ENCODE measurements at places on chromosomes 7 and 10.

DNA sequence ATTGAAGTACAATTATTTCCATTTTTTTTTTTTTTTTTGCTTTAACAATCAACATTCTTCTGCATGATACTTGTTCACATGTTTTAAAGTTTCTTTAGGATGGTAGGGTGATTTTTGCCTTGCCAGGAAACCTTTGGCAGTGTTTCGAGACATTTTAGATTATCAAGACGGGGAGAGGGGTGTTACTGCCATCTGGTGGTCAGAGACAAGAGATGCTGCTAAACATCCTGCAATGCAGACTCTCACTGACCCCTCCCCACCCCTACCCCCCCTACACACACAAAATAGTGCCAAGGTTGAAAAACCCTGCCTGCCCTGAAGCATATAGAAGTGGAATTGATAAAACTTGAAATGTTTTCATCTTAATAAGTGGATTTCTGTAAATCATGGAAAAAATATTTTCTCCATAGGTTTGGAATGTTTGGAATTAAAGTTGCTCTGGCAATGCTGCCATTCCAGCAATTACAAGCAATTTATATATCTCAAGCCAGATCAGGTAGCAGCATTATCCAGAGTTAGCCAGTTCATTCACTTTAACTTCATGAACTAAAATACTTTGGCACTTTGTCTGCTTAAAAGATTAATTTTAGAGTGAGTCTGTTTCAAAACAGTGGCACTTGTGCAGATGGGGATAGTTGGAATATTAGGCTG is 62.1 kb downstream of the SDHAF3 start:
- DNase-seq: peak; percentile 49

DNA sequence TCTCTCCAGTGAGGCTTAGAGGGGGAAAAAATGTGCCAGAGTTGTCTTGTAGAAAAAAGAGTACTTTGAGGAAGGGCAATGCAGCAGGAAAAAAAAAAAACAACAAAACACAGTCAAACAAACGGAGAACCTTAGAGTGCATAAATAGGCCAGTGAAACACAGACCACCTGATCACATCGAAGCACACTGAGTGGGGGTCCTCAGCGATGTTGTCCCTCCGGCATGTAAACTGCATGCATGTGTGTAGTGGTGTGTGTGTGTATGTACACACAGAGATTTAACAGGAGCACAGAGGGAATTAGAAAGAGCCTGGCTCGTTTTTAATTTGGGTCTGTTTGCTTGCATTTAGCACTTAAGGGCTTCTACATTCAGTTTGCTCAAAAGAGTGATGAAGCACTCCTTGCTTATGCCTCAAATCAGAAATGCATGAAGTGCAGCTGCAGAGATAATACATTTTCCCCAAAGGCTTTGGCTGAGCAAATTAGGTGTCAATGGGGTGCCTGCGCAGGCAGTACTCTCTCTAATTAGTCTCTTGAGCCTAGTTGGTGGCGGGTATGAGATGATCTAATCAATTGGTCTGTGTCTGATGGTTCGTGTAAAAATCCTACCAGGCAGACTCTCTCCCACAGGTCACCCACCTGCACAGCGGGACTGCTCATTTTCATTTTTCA is 62.7 kb upstream of the FZD1 start:
- no peak for DNase-seq

DNA sequence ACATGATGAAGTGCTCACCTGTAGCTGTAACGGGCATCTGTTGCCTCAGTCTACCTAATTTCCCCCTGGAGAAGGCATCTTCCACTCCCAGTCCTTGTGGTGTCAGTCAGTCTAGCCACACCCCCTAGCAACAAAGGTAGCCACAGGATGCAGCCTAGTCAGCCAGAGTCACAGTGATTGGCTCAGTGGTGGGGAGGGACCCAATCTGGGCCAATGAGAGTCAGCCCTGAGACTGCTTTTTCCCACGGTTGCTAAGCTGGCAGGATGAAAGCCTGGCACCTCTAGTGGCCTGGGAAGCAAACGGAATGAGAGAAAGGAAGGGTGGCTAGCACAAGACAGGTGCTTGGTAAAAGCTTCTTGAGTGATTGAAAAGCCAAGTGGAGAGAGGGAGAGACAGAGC is 118.6 kb downstream of the SH3PXD2A start:
- DNase-seq: peak; percentile 33

DNA sequence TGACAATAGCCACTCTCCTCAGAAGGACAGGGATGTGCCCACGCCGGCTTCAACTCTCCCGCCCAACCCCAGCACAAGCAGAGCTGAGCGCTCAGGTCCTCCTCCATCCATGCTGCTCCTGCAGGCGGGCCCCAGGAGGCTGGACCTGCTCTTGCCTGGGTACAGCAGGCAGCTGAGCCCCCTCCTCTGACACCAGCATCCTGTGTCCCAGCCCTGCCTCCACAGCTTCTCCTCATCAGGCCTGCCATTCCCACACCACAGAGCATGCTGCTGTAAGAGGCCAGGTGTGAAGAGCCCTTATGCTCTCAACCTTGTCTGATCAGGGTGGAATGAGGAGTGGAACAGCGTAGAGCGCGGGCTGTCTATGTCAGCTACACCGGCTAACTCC is 302.2 kb downstream of the PTPRN2 start:
- no peak for DNase-seq

DNA sequence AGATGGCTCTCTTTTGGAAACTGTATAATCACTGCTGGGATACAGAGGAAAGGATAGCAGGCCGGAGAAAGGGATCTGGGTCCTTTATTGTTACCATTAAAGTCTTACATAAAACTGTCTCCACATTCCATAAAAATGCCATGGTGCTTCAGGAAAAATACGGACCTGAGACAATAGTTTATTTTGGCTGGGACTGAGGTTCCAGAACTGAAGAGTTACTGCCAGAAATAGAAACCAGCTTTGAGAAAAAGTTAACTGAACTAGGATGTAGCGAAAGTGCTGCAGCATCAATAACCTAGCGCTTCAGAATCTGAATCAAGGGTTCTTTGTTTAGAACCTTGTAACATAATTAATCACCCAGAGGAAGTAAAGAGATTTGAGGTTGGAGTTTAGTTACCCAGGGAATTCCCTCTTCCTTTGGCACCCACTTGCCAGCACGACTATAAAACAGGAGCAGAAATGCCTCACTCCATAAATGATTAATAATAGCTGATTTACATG is 38.0 kb downstream of the MEOX2 start:
- DNase-seq: no peak

DNA sequence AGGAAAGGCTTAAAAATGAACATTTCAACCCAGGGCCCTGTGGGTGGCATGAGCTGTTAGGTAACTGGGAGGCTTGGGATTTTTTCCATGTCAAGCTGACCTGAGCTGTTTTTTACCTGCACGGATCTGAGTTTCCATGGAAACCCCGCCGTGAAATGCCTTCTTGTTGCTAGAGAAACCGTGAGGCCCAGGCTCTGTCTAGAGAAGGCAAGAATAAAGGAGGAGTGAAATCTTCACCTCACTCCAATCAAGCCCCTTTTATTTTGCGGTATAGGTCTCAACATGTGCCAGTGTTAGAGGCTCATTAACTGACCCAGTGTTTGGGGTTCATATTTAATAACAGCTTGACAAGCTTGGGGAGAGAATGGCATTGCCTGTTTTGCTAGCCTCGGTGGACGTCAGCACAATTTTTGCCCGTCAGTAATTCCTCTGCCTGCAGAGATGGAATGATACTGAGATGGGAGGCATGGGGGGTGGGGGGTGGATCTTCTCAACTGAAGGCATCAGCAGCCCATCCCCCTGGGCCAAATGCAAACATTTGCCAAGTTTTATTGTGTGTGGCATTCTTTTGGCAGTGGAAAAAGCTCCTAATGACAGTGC is 48.9 kb upstream of the PDCD4 start:
- no peak for DNase-seq

DNA sequence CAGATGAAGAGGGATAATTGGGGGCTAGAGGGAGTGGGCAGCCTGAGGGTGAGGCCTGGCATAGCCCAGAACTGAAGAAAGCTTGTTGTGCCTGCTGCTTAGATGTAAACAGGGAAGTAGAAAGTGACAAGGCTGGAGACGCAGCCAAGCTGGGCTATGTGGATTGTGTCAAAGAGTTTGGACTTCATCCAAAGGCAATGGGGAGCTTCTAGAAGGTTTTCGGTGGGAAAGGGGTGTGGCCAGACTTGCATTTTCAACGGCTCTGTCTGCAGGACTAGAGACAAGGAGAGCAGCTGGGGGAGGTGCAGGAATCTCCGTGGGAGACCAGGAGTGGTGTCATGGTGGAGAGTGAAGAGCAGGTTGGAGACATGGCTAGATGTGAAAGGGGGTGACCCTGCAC is 48.8 kb downstream of the GOLGA7B start:
- DNase-seq: no peak

DNA sequence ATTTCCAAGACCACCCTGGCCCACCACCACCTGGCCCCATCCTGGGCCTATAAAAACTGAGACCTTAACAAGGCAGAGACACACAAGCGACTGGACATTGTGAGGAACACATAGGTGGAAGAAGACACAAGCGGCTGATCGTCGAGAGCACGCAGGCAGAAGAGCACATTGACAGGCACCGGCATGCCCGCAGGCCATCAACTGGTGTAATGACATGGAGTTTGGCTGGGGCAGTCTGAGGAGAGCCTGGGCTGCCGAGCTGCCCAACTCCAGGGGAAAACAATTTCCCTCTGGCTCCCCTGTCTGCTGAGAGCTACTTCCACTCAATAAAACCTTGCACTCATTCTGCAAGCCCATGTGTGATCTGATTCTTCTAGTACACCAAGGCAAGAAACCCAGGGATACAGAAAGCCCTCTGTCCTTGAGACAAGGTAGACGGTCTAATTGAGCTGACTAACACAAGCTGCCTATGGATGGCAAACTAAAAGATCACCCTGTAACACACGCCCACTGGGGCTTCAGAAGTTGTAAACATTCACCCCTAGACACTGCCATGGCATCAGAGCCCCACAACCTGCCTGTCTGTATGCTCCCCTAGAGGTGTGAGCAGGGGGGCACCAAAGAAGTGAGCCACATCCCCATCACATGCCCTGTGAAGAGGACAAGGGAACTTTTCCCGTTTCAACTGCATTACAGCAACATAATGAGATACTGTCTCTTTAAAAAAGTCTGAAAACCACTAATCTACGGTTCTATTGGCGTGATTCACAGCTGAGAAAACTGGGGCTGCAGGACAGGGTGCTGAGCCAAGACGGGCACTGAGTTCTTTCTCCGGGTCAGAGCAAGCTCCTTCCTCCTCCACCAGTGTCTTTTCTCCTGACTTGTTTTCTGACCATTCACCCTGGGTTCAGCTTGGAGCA is 18.5 kb upstream of the TNS3 start:
- DNase-seq: no peak

- DNase-seq: peak; percentile 7
These were observed 244.0 kb downstream of the SKAP2 start for GRCh38 chr7:26620352-26620751.

All from DND-41 (cell line).